ENCODE measurements at places on chromosomes 4 and X. TPM values are rescaled to one million over a fixed set of nuclear protein-coding genes. Genes with fewer than 3 reads are reported as not detected.

Gene BRS3
- total RNA-seq = not detected

- DNase-seq = no peak
Observed at GRCh38 chr4:142265946-142266345, 580.2 kb downstream of the INPP4B start.

DNA sequence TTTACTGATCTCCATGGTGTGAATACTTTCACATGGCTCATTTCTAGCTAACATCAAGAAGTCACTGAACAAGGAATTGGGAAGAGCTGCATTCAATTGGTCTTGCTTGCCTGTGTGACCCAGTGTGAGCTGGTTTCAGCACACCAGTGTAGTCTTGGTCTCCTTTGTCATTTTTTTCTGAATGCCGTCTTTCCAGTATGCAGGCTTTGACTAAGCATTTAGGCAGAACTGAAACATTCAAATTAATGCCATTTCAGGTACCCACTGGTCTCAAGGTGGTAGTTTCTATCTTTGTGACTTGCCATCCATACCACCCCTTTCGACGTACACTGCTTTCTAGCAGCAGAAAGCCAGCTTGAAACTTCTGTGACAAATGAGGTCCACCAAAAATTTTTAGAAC, 550.5 kb upstream of the BOD1L1 start:
- no peak for DNase-seq

- no peak for DNase-seq
Observed at GRCh38 chr4:3668825-3669552, 97.2 kb upstream of the ADRA2C start.

- peak; percentile 5 for DNase-seq
Observed at GRCh38 chrX:86148024-86148511, at the start of gene DACH2. DACH2 (plus strand) TSS chrX:86148451.

DNA sequence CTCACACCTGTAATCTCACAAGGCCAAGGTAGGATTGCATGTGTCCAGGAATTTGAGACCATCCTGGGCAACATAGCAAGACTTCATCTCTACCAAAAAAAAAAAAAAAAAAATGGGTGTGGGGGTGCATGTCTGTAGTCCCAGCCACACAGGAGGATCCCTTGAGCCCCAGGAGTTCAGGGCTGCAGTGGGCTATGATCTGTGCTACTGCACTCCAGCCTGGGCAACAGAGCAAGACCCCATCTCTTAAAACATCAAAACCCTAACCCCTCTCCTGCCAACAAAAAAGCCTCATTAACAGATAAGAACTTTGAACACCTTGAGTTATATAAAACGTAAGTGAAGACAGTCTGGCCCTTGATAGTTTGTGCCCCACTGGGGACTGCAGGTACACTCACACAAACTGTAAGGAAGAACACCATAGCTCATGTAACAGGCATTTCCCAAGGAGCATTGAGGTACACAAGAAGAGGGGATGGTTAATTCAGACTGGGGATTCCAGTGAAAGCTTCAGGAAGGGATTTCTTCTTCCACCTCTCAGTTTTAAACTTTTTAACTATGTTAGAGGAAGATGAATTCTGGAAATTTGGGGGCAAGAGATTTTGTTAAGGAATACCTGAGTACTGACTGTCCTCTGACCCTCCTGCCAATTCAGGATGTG, 34.7 kb downstream of the RBPJ start:
- DNase-seq = no peak

Gene KLHL13
- total RNA-seq = 0.12 TPM

- no peak for DNase-seq
Observed at GRCh38 chr4:40225497-40225896, 28.7 kb downstream of the RHOH start.

Gene SLAIN2
- 68.0 TPM for total RNA-seq

DNA sequence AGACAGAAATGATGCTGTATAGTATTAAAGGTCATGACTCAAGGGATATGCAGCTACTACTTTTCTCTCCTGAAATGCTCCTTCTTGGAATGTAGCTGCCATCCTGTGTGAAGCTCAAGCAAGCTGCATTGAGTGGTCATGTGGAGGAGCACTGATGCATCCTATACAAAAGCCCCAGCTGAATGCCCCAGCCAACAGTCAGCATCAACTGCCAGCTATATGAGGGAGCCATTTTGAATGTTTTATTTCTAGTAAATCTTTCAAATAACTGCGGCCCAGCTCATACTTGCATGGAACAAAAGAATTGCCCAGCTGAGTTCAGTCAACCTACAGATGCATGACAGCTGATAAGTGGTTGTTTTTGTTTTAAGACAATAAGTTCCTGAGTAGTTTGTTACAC, 165.0 kb upstream of the GEMIN8 start:
- no peak for DNase-seq

- no peak for DNase-seq
Observed at GRCh38 chr4:108035691-108036090, 46.0 kb downstream of the HADH start.

DNA sequence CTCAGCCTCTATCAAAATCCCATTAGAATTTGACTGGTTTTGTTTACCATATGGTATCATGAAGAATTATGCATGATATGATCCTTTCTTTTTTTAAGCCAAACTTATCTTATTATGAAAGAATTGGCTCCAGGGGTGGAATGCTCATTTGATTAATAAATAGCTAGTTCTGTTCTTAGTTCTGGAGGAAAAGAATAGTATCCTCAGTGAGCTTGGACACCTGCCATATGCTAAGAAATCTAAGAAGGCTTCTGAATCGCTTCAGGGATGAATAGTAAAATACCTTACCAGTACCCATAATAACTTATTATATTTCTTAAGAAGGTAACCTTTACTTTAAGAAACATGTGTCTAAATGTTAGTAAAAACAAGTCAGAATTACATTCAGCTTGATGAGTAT, 803.6 kb downstream of the ADGRL3 start:
- DNase-seq = no peak

GRCh38 chrX:51747671-51748070, 4.4 kb downstream of the GSPT2 start:
- no peak for DNase-seq

Gene CCDC158
- total RNA-seq = not detected

- DNase-seq = peak; percentile 96
Observed at GRCh38 chr4:17027495-17027894, 129.1 kb upstream of the LDB2 start.

DNA sequence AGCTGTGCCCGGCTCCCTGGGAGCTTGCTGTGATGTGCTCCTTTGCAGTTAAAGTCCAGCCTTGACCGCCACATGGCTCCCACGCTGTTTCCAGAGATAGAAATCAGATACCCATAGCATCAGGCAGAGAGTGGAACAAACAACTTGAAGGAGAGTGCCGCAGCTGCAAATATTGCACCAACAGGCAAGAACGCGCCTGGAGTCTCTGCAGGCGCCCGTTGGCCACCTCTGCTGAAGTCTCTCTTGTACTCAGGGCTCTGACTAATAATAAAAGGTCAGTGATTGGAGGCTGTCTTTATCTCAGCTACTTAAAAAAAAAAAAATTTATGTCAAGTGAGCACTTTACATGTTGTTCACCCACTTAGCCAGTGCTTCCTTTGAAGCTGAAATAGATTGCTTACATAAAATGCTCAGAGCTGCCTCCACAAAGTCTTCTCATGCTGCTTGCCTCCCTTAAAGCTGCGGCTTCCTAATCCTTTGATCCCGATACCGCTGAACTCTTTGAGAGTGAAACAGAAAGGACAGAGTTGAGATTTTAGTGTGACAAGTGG, 30.9 kb upstream of the TENM3 start:
- peak; percentile 79 for DNase-seq
